ENCODE measurements at places on chromosomes 1 and 21.

DNA sequence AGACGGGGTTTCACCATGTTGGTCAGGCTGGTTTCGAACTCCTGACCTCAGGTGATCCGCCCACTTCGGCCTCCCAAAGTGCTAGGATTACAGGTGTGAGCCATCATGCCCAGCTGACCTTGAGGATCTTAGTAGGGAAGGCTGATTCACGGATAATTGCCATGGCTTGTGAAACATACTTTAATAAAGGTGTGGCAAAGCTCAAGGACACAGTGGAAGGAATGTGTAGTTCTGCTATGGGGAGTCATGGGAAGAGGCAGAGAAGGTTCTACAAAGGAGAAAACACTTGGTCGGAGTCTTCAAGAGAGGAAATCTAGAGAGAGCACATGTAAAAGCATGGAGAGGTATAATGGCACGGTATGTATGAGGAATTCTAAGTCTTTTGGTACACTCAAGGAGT, 12.7 kb upstream of the PTCH2 start:
- no peak for DNase-seq

GRCh38 chr1:204384636-204385352, 25.1 kb upstream of the PLEKHA6 start:
- no peak for DNase-seq

DNA sequence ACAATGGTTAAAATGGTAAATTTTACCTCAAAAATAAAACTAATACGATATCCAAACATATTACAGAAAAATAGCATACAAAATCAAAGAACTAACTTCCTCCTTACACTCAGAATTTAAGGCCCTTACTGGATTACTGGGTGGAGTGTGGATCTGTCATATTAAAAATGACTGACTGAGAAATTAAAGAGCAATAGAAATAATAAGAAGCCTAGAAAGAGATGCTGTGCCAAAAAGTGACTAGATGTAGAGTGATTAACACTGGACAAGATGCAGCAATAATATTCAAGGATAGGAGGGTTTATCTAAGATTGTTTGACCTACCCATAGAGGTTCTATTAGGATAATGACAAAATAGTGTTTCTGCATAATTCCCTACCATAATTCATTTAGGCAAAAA, 424.3 kb downstream of the SETD4 start:
- no peak for DNase-seq

GRCh38 chr1:65948609-65949229, 156.0 kb downstream of the PDE4B start:
- DNase-seq: no peak

- DNase-seq: no peak
These were observed 29.3 kb downstream of the KIRREL1 start for GRCh38 chr1:158022554-158023312.

- no peak for DNase-seq
These were observed 426.6 kb upstream of the B3GALT2 start for GRCh38 chr1:193613041-193613440.

DNA sequence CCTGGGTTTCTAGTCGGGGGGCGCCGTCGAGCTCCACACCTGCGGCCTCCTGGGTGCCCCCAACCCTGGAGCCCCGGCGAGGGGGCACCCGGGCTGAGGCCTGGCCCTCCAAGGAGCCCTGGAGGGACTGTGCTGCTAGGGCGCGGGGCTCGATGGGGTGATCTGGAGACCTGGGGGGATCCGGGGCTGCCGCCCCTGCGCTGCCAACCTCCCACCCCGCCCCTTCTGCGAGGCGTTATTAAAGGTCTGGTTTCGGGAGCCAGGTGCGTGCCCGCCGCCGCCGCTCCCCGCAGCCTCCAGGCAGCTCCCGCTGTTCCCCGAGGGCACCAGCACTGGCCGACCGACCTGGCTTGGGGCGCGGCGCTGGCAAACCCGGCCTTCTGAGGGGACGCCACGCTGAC, 746 bp upstream of the POFUT2 start:
- no peak for DNase-seq

All from CD4-positive, alpha-beta T cell treated with Interleukin-4 for 4 hours (primary cell).